GM23248 (cell line): ENCODE measurements at places on chromosomes 6 and 20.

GRCh38 chr20:48195121-48195870 is 410.0 kb upstream of the SULF2 start:
- H3K36me3 ChIP-seq: no peaks in the 10 kb centered on the region
- H3K27me3 ChIP-seq: peaks cover 7% of the 10 kb centered on the region
- no peak overlapping the region for H3K27ac ChIP-seq

GRCh38 chr6:137846772-137847313 is 20.2 kb upstream of the TNFAIP3 start:
- 0 out of 2 replicates have a peak, but pooled peaks cover 7% of the 10 kb centered on the region for H3K4me1 ChIP-seq
- H3K27ac ChIP-seq: no peak overlapping the region
- DNase-seq: no peak
- no peak overlapping the region for H3K4me3 ChIP-seq
- no peaks in the 10 kb centered on the region for H3K27me3 ChIP-seq

DNA sequence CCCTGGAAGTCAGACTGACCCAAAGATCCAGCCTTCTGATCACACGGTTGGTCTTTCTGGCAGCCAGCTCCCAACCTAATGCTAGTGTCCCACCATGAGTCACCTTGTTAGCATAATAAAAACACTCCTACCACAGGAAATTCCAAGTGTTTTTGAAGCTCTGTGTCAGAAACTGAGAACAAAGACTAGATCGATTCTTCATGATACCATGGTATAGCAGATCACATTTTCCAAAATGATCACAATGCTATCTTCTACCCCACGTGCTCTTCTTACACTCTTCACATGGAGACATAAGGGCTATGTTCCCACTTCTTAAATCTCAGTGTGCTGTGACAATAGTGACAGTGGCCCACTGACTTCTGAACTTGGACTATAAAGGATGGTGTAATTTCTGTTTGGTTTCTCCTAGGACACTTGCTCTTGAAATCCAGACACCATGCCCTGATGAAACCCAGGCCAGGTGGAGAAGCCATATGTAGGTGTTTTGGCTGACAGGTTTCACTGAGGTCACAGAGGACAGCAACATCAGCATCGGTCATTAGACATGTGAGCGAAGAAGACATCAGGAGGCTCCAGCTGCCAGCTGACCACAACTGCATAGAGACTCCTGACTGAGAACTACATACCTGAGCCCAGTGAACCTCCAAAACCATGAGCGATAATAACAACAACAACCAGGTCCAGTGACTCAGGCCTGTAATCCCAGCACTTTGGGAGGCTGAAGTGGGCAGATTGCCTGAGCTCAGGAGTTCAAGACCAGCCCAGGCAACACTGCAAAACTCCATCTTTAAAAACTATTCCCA is 57.5 kb downstream of the MKKS start:
- H3K36me3 ChIP-seq: no peaks in the 10 kb centered on the region
- no peak overlapping the region for H3K4me3 ChIP-seq
- peaks cover 9% of the 10 kb centered on the region for H3K4me1 ChIP-seq
- peak; percentile 68 for DNase-seq

DNA sequence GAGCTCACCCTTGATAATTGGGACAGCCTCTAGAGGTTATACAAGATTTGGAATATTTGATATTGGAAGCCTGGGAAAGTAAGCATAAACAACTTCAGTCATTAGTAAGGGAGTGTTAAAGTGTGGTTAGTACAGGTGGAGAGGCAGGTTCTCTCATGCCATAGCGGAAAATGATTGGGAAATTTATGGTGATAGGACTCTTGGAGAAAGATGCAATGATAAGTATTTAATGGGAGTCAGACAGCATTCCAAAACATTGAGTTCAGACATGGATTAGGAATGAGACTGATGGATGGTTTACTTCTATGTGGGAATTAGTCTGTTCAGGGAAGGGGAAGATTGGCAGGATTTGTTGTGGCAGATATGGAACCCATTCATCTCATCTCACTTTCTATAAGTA is 152.7 kb downstream of the MCHR2 start:
- no peaks in the 10 kb centered on the region for H3K36me3 ChIP-seq
- H3K27me3 ChIP-seq: 0 out of 2 replicates have a peak, but pooled peaks cover 10% of the 10 kb centered on the region
- H3K27ac ChIP-seq: no peak overlapping the region

DNA sequence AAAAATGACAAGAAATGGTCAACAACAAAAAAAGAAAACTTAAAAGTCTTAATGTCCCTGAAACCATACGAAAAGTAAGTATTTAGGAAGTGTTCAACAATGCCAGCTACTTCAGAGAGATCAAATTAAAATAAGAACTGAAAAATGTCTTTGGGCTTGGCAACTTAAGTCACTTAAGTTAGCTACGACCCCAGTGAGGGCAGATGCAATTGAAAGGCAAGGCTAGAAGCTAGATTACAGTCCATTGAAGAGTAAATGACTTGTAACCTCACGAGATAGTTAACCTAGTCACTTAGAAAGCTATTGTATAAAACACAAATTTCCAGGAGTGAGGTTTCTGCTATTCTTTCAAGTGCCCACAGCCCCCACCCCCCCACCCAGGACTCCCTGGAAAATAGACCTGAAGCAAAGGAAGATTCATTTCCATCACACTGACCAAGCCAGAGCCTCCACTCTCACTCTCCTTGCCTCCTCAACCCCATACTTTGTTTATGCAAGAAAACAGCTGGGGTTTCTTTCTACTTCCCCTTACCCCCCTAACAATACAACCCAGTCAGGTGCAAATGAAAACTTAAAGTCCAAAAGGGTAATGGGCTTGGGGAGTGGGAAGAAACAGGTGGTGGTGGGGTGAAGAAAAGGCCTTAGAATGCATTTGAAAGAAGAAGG is 14.6 kb downstream of the RTN4IP1 start:
- no peak overlapping the region for H3K27ac ChIP-seq
- no peak overlapping the region for H3K4me3 ChIP-seq
- DNase-seq: no peak
- no peaks in the 10 kb centered on the region for H3K4me1 ChIP-seq

DNA sequence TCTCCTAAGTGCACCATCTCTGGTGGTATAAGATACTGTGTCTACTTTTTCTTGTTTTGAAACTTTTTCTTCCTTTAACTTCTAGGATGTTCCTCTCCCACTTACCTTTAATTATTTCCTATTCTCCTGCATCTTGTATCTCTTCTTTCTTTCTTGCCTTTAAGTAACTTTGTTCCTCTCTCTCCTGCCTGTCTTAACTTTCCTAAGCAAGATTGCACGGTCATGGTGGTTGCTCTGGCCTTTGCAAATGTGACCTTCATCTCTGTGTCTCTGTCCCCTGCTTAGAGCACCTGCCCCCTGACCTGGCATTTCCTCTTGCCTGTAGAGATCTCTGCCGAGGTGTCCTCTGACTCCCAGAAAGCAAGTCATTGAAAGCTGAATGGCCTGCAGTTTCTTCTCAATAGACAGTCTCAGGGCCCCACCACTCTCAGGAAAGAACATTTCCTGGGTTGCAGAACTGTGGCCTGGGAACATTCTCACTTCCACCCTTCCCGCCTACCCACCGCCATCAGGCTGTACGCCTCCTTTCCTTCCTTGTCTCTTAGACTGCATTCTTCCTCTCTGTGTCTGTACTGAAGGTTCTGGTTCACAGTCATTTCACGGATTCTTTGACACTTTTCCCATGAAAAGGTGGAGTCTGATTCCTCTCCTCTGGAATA is 12.8 kb downstream of the ZDHHC14 start:
- no peak overlapping the region for H3K4me3 ChIP-seq
- no peak overlapping the region for H3K27ac ChIP-seq
- no peak for DNase-seq
- no peaks in the 10 kb centered on the region for H3K36me3 ChIP-seq
- H3K4me1 ChIP-seq: no peaks in the 10 kb centered on the region
- H3K27me3 ChIP-seq: no peaks in the 10 kb centered on the region

GRCh38 chr6:78251931-78252330 is 599.1 kb downstream of the MEI4 start:
- H3K27me3 ChIP-seq: no peaks in the 10 kb centered on the region
- DNase-seq: no peak
- no peak overlapping the region for H3K4me3 ChIP-seq
- H3K36me3 ChIP-seq: no peaks in the 10 kb centered on the region
- H3K4me1 ChIP-seq: no peaks in the 10 kb centered on the region

- H3K4me3 ChIP-seq: no peak overlapping the region
- DNase-seq: no peak
- H3K36me3 ChIP-seq: peaks cover 59% of the 10 kb centered on the region
- H3K27ac ChIP-seq: no peak overlapping the region
- no peaks in the 10 kb centered on the region for H3K4me1 ChIP-seq
- H3K27me3 ChIP-seq: no peaks in the 10 kb centered on the region
Measured at GRCh38 chr6:36210886-36211595, 14.5 kb downstream of the BRPF3 start.

- no peaks in the 10 kb centered on the region for H3K36me3 ChIP-seq
- peak; percentile 43 for DNase-seq
- no peaks in the 10 kb centered on the region for H3K27me3 ChIP-seq
- no peak overlapping the region for H3K4me3 ChIP-seq
- no peak overlapping the region for H3K27ac ChIP-seq
Measured at GRCh38 chr6:148779142-148779562, 32.3 kb downstream of the UST start.

DNA sequence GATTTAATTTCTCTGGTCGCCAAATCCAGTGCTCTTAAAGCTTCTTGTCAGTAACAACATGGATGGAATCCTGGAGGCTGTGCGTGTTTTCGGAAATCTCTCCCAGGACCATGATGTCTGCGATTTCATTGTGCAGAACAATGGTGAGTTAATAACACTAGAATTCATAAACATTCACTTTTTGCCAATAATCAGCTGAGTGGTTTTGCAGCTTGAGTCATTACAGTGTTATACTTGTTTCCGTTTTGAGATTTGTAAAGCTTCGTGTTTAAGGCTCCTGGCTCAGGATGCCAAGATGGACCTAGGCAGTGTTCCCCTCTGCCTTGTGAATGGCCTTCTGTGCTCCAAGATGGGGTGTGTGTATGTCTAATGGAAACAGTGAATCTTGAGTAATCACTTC is 113.8 kb downstream of the ARMC2 start:
- H3K4me1 ChIP-seq: peaks cover 13% of the 10 kb centered on the region
- H3K36me3 ChIP-seq: no peaks in the 10 kb centered on the region
- DNase-seq: peak; percentile 81

DNA sequence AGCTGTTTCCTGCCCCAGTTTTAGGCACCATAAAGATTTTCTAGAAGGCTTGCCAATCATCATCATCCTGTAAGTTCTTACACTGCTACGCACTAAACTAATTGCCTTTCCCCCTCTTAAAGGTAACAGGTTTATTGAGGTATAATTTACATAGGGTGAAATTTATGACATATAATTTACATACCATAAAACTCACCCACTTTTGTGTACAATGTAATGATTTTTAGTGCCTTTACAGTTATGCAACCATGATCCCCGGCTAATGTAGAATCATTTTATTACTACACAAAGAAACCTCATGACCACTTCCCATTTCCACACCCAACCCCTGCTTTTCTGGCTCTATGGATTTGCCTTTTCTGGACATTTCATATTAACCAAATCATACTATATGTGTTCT is 21.1 kb downstream of the GCNT2 start:
- no peaks in the 10 kb centered on the region for H3K27me3 ChIP-seq
- no peaks in the 10 kb centered on the region for H3K36me3 ChIP-seq
- no peaks in the 10 kb centered on the region for H3K4me1 ChIP-seq
- H3K27ac ChIP-seq: no peak overlapping the region
- no peak overlapping the region for H3K4me3 ChIP-seq

GRCh38 chr20:19094959-19095541 is 117.4 kb upstream of the SLC24A3 start:
- no peaks in the 10 kb centered on the region for H3K4me1 ChIP-seq
- DNase-seq: no peak
- H3K27me3 ChIP-seq: no peaks in the 10 kb centered on the region
- H3K4me3 ChIP-seq: no peak overlapping the region
- H3K27ac ChIP-seq: no peak overlapping the region
- H3K36me3 ChIP-seq: no peaks in the 10 kb centered on the region

- H3K36me3 ChIP-seq: no peaks in the 10 kb centered on the region
- H3K27ac ChIP-seq: no peak overlapping the region
- no peak for DNase-seq
- H3K27me3 ChIP-seq: no peaks in the 10 kb centered on the region
Measured at GRCh38 chr6:56158571-56158970, 88.8 kb downstream of the COL21A1 start.

- peak overlapping the region; percentile 19; the same call in 1 of the 2 replicates for H3K27ac ChIP-seq
- H3K4me3 ChIP-seq: no peak overlapping the region
- peaks cover 13% of the 10 kb centered on the region; the same call in 1 of the 2 replicates for H3K4me1 ChIP-seq
- peak; percentile 73 for DNase-seq
Measured at GRCh38 chr20:7723284-7723683, 217.0 kb downstream of the HAO1 start.
